ENCODE measurements at places on chromosomes 1 and 21.

DNA sequence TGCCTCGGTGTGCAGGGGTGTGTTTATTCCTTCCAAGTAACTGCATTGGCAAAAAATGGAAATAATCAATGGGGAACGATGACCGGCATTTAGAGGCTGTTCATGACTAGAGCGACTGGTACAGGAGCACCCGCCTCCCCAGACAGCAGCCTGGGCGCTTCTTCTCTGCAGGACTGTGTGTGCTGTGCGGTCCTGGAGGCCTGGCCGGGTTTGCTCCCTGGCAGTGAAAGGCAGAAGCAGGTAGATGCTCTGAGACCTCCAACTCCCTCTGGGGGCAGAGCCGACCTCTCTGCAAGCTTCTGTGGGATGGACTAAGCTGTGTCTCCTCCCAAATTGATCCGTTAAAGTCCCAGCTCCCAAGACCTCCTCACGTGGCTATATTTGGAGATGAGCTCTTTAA, 59.2 kb upstream of the ACTRT2 start:
- no peak for DNase-seq

GRCh38 chr1:206470692-206471414, 577 bp downstream of the IKBKE start:
- peak; percentile 36 for DNase-seq

DNA sequence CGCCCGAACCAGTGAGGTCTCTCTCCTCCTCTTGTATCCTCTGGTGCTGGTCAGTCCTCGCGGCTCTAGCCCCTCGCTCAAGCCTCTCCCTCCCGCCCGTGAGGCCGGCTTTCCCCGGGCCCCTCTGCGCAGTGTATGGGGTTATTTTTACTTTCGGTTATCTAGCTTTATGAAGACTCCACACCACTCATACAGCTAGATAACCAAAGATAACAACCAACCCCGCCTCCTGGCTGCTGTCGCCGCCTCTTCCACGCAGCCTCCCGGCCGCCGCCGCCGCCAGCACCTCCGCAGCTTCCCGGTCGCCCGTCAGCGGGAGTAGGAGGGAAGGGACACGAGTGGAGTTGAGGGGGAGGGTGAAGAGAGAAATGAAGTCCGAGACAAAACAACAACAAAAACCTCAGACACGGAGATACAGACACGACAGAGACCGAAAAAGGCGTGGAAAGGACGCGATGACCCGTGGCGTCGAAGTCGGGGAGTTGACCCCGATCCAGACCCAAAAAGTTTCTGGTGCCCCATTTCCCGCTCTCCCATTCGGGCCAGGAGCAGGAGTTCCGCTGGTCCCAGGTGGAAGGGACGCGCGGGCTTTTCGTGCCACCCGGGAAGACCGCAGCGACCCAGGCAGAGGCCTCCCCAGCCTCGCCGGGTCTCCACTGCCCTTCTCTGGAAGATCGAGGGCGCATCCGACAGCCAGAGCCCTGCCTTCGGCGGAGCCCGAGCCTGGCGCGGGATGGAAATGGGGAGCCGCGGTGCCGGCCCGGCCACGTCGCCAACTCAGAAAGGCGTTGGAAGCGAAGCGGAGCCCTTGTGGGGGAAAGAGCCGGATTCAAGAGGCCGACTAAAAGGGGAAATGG, 51.4 kb downstream of the RHBG start:
- DNase-seq, result peak; percentile 43

DNA sequence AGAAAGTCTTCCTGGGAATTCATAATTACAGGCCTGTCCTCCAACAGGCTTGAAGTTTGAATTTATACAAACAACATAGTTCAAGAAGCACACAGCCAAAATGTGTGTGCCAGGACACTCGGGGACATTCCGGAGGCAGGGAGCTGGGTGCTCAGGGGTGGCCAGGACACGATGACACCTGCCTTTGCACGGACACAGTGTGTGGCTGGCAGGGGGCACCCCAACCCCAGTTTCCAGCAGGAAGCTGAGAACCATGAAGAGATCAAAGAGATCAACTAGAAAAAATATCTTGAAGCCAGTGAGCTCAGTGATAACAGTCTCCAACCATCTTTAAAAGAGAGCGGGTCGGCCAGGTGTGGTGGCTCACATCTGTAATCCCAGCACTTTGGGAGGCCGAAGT, 32.5 kb upstream of the TRAPPC10 start:
- no peak for DNase-seq

DNA sequence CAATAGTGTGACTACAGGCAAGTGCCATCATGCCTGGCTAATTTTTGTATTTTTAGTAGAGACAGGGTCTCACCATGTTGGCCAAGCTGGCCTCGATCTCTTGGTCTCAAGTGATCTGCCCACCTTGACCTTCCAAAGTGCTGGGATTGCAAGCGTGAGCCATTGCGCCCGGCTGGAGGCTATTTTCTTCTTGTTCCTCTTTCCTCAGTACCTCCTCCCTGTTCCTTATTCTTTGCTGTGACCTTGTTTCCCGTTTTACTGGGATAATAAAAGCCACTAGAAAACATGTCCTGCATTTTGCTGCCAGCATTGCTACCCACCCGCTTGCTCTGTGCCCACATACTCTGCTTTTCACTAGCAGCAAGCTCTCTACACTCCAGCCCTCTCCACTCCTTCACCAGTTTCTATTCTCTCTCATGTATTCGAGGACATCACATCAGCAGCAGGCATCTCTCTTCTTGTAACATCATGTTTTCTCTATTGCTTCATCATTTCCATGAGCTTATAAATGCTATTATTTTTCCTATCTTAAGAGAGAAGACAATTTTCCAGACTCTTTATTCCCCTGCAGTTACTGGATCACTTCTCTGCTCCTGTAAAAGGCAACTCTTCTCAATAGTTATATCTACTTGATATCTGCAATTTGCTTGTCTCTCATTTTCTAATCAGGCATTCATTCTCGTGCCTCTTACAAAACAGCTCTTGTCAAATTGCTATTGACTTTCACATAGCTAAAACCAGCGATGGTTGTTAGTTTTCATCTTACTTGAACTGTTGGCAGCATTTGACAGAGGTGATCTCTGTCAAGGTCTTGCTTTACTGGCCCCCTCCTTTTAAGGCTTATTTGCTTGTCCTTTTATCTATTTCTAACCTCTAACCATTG, 34.5 kb upstream of the C21orf91 start:
- DNase-seq, result no peak

GRCh38 chr1:4089421-4090175, 189.5 kb upstream of the C1orf174 start:
- DNase-seq, result no peak

DNA sequence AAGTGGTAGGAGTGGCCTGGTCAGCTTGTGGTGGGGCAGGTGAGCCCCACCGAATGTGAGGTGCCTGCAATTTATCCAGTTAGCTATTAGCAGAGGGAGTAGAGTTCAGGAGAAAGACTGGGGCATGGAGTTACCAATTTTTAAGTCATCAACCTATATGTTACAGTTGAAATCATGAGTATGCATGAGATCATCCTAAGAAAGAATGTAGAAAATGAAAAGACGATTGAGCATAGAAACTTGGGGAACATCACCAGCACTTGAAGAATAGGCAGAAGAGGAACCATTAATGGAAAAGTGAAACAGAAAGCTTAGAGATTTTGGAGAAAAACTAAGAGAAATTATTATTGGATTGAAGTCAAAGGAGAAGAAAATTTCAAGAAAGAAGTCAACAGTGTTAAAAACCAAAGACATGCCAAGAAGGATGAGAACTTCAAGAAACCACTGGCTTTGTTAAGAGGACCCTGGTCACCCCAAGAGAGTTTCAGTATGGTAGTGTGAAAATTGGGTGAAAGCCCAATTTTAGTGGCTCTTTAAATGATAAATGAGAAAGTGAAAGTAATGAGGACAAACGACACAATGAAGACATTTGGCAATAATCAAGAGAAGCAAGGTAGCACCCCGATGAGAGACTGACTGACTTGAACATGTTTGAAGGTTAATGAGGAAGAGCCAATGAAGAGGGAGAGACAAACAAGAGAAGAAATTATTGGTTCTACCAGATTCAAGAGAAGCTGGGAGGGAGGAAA, 36.7 kb downstream of the DNASE2B start:
- DNase-seq, result no peak

GRCh38 chr1:153728305-153729066, 636 bp downstream of the INTS3 start:
- DNase-seq, result no peak

- no peak for DNase-seq
These were observed 116.4 kb downstream of the CNIH3 start for GRCh38 chr1:224732377-224733026.

DNA sequence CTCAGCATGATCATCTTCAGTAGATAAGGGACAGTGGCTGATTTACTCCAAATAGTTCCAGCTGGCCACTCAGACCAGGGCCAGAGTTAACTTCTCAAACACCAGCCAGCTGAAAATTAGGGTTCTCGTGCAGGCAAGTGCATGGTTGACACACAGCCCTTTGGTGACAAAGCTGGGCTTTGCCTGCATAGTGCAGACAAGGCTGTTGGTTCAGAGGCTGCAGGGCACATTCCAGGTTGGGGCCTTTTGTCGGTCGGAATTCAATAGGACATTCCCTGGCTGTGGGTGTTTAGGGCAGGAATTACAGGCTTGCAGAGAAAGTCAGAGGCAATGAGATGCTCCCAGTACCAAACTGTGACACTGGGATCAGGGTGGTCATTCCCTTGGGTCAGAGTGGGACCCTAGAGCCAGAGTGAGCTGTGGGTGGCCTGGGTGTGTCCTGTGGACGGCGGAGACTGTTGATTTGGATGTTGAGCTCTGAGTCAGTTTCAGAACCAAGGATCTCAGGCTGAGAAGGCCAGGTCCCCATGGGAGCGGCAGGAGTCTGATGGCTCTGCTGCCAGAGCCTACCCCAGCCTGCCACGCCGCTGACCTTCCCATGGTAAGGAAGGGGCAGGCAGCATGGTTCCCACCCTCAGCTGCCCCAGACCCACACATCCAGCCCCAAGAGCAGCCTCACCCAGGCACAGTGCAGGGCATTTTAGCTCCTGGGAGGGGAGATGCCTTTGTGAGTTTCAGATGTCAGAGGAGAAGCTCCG, 56.2 kb downstream of the STUM start:
- DNase-seq, result no peak

DNA sequence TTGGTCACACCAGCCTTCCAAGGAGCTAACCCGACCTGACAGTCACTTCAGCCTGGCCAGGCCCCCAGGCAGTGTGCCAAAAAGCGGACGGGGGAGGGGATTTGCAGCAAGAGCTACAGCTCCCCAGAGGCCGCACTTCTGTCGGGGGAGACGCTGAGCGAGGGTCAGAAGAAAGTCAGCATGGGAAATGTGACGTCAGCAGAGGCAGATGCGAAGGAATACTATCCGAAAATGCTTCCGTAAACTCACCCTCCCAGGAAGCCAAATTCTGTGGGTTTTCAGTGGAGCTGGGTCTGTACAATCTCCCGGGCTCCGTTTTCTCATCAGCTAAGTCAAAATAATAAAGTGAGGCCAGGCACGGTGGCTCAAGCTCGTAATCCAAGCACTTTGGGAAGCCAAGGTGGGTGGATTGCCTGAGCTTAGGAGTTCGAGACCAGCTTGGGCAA, 28.5 kb upstream of the ECE1 start:
- DNase-seq, result no peak

DNA sequence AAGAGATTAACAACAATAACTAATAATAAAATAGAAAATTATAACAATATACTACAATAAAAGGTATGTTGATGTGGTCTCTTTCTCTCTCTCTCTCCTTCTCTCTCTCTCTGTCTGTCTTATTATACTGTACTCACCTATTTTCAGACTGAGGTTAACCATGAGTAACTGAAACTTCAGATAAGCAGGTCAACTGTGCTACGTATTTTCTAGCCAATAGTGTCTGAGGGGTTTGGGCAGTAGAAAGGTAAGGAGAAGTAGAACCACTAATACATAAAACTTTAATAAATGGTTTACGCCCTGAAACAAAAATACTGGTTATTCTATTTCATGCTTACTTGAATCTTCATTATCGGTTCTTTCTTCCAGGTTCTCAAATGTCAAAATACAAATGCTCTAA, 71.0 kb upstream of the LRRC53 start:
- DNase-seq, result no peak

DNA sequence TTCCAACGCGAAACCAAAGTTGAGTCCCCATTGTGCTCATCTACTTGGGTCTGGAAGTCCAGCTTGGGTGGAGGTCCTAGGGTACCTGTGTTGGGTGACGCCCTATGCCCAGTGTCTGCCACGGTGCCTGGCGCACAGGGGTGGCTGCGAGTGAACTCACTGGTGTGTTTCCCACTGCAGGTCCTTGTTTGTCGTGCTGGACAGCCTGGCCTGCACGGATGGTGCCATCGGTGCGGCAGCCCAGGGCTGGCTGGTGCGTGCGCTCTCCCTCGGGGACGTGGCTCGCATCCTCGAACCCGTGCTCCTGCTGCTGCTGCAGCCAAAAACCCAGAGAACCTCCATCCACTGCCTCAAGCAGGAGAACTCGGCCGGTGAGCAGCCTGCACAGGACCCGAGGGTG, 80.4 kb upstream of the MORC3 start:
- no peak for DNase-seq

- no peak for DNase-seq
These were observed 173.7 kb downstream of the KCNJ6 start for GRCh38 chr21:37742532-37742931.

- no peak for DNase-seq
These were observed 3.7 kb downstream of the FBXO42 start for GRCh38 chr1:16348414-16349182.

- no peak for DNase-seq
These were observed 578 bp upstream of the SESN2 start for GRCh38 chr1:28258628-28259251.

GRCh38 chr1:20621012-20621411, 12.2 kb upstream of the PINK1 start:
- no peak for DNase-seq

- no peak for DNase-seq
These were observed at the start of gene OLIG2 for GRCh38 chr21:33025489-33026442. OLIG2 (plus strand) TSS chr21:33025935; CDS start chr21:33026863, 928 bp downstream.

DNA sequence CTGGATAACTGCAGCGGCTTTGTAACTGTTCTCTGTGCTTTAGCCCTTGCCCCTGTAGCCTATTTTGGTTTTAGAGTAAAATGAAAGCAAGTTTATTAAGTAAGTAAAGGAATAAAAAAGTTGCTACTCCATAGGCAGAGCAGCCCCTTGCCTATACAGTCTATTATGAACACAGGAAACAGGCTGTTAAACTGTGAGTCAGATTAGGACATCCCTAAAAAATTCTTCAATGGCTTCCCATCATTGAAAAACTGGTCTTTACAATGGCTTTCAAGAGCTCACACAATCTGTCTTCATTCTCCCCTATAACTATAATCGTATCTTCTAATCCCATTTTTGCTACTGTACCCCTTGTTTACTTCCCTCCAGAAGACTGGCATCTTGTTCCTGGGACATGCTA, 43.0 kb downstream of the ATG4C start:
- DNase-seq, result no peak

GRCh38 chr1:66333466-66334199, 200.3 kb upstream of the SGIP1 start:
- no peak for DNase-seq

GRCh38 chr1:64842224-64842623, 97.3 kb downstream of the RAVER2 start:
- DNase-seq, result no peak

GRCh38 chr1:29105822-29106221, 17.9 kb downstream of the TMEM200B start:
- DNase-seq, result no peak
